CD14-positive monocyte (primary cell): ENCODE measurements at places on chromosomes 12 and 14. TPM values are rescaled to one million over a fixed set of nuclear protein-coding genes. Genes with fewer than 3 reads are reported as not detected.

DNA sequence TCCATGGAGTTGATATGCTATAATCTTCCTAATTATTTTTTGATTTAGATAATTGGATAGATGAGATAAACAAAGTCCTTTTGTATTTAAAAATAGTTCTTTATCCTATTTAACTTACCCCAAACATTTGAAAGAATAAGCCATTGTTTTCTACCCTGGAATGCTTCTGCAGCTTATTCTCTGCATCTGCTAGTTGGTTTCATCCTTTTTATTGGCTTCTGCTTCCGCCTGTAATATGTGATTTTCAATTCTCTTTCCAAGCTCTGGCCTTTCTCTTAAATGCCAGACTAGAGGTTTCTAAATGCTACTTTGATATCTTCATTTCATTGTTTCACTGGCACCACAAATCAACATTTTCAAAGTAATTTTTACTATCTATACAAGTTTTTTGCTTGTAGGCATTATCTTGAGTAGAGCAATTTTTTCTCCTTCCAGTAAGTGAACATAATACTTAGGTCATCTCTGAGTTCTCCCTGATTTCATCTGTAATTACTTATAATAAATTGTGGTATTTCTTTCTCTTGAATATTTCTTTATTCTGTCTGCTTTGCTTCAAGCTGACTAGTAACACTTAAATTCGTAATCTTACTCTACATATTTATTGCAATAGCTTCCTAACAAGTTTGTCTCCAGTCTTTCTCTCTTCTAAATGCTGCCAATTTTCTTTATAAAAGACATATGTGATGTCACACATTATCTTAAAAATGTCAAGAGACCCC, 958.4 kb downstream of the SLC6A15 start:
- H3K36me3 ChIP-seq: no peaks in the 10 kb centered on the region
- H3K4me1 ChIP-seq: no peaks in the 10 kb centered on the region
- DNase-seq: no peak
- H3K27me3 ChIP-seq: no peaks in the 10 kb centered on the region

TC2N gene
- 0.24 TPM for polyA plus RNA-seq

DNA sequence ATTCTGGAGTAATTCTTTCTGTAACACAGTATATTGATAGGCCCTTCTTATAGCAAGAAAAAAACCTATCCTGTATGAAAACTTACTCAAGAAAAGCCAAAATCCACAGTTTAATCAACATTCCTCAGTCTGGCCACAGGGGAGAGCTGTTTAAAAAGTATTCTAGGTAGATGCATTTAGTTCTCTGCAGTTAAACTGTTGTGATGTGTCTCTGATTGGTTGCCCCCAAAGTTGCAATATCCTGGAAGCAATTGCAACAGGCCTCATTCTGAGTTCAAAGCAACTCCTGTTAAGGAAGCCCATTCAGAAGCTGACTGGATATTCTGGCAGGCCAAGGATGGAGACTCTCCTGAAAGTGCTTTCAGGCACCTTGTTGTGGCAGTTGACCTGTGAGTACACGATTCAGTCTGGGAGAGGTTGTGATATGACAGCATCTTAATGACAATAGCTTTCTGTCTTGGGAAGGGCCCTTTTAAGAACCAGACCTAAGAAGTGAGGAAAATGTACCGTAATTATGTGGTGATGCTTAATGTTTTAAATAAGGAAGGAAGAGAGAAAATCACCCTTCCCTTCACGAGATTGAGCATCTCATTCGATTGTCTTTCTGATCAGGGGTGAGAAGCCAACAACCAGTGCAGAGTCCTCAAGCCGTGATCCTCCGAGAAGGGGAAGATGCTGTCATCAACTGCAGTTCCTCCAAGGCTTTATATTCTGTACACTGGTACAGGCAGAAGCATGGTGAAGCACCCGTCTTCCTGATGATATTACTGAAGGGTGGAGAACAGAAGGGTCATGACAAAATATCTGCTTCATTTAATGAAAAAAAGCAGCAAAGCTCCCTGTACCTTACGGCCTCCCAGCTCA, 420.7 kb downstream of the DAD1 start:
- no peaks in the 10 kb centered on the region for H3K27me3 ChIP-seq
- no peaks in the 10 kb centered on the region for H3K4me1 ChIP-seq
- no peak overlapping the region for H3K27ac ChIP-seq
- no peaks in the 10 kb centered on the region for H3K36me3 ChIP-seq
- no peak overlapping the region for H3K4me3 ChIP-seq

DNA sequence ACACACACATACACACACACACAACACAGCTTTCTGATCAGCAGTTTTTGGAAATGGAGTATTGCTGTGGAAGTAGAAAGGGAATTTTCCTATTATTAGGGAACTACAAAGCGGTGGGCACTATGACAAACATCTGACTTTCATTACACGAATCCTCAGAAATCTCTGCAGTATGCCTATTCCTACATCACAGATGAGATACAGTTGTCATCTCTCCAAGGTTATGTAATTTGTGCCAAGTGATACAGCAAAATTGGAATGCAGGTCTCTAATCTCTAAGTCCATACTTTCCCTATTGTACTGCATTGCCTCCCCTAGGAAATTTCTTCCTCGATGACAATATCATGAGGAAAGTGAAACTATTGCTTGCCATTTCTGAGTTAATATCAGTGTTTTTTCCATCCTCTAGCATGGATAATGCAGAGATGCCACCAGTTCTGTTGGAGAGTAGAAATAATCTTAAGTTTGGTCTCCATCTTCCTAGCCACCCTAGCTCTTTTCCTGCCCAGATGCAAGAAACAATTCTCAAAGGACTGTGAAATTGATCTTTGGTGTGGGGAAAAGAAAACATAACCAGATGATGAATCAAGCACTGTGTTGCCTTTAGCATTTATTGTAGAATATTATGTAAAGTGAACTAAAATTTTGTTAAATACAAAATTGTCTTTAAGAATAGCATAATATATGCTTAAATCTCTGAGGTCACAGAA, 94.7 kb downstream of the ERGIC2 start:
- DNase-seq: no peak
- H3K4me3 ChIP-seq: no peak overlapping the region
- no peaks in the 10 kb centered on the region for H3K27me3 ChIP-seq
- H3K36me3 ChIP-seq: no peaks in the 10 kb centered on the region
- no peaks in the 10 kb centered on the region for H3K4me1 ChIP-seq
- H3K27ac ChIP-seq: no peak overlapping the region

GRCh38 chr12:40946612-40947194, 241.4 kb upstream of the PDZRN4 start:
- no peaks in the 10 kb centered on the region for H3K36me3 ChIP-seq
- H3K27ac ChIP-seq: no peak overlapping the region
- no peaks in the 10 kb centered on the region for H3K4me1 ChIP-seq
- no peak overlapping the region for H3K4me3 ChIP-seq
- peak; percentile 4 for DNase-seq

GRCh38 chr12:88237954-88238353, 95.8 kb downstream of the TMTC3 start:
- DNase-seq: no peak
- H3K4me1 ChIP-seq: no peaks in the 10 kb centered on the region
- no peaks in the 10 kb centered on the region for H3K36me3 ChIP-seq
- no peaks in the 10 kb centered on the region for H3K27me3 ChIP-seq
- H3K4me3 ChIP-seq: no peak overlapping the region

GRCh38 chr12:124509676-124510300, 57.6 kb downstream of the NCOR2 start:
- no peak overlapping the region for H3K4me3 ChIP-seq
- peaks cover 77% of the 10 kb centered on the region for H3K4me1 ChIP-seq
- no peak for DNase-seq

GRCh38 chr12:122421821-122422729, at the start of gene CLIP1:
Gene CLIP1 (minus strand): TSS chr12:122422669. CDS start chr12:122380452, 42,217 bp downstream.
- H3K4me3 ChIP-seq: peak within 1 kb of the TSS; percentile 84
- H3K4me1 ChIP-seq: peaks cover 32% of the 10 kb centered on the region
- H3K27me3 ChIP-seq: no peaks in the 10 kb centered on the region
- DNase-seq: peak; percentile 46

DNA sequence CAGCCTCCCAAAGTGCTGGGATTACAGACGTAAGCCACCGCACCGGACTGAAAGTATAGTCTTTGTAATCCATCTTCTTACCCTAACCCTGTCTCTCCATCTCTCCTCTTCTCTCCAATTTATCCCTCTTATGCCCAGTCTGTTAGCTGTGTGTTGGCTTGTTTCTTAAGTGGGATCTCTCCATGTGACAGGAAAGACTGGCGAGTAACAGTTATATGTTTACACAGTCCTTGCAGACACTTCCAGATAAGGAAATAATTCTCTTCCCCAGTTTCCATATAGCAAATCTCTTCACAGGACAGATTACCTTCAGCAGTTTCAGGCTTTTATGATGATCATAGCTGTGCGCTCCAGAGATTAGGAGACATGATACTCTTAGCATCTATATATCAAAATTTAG, 16.0 kb upstream of the DIP2B start:
- DNase-seq: no peak
- H3K36me3 ChIP-seq: no peaks in the 10 kb centered on the region
- H3K4me3 ChIP-seq: no peak overlapping the region

DNA sequence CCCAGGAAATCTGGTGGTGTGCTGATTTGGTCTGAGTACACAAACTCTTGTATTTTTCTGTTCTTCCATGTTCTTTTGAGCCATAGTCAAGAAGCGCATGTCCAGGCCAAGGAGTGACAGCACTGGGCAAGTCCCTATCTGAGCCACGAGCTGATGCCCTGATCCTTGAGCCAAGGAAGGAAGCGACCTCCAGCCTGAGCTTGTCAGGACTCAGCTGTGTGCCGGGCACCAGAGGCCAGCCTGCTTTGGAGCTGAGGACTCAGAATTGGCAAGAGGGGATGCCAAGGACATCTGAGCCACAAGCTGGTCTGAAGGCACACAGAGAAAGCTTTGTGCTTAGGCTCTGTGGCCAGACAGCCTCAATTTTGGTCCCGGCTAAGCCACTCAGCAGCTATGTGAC, 52.6 kb downstream of the GALNT16 start:
- no peaks in the 10 kb centered on the region for H3K36me3 ChIP-seq
- peaks cover 2% of the 10 kb centered on the region for H3K27me3 ChIP-seq
- no peak overlapping the region for H3K4me3 ChIP-seq
- H3K27ac ChIP-seq: no peak overlapping the region
- no peak for DNase-seq
- peaks cover 17% of the 10 kb centered on the region for H3K4me1 ChIP-seq

GRCh38 chr14:85296456-85297210, 233.3 kb upstream of the FLRT2 start:
- no peaks in the 10 kb centered on the region for H3K36me3 ChIP-seq
- peak overlapping the region; percentile 65 for H3K27ac ChIP-seq
- DNase-seq: peak; percentile 22
- no peaks in the 10 kb centered on the region for H3K27me3 ChIP-seq
- no peak overlapping the region for H3K4me3 ChIP-seq

RAD9B gene
- 1.3 TPM for polyA plus RNA-seq

DNA sequence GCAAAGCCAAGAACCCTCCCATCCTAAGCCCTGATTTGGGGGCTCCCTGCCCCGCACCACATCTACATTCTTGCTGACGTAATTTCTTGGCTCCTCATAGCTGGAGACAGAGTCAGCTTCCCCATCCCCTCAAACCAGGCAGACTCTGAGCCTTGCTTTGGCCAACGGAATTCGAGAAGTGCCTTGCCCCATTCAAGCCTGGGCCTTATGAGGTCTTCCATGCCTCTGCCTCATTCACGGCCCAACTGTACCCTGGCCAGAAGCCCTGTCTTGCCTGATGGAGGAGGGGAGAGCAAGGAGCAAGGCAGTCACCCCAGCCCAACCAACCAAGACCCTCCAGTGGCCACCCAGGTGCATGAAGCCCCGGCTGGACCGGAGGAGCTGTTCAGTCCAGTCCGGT, 164.1 kb downstream of the PIWIL1 start:
- H3K4me3 ChIP-seq: no peak overlapping the region
- no peak overlapping the region for H3K27ac ChIP-seq
- H3K36me3 ChIP-seq: no peaks in the 10 kb centered on the region
- DNase-seq: no peak
- H3K4me1 ChIP-seq: no peaks in the 10 kb centered on the region
- H3K27me3 ChIP-seq: no peaks in the 10 kb centered on the region

TSPAN8 gene
- not detected for polyA plus RNA-seq

- no peak for DNase-seq
- peak overlapping the region; percentile 61 for H3K27ac ChIP-seq
- H3K4me3 ChIP-seq: peak overlapping the region; percentile 20
- no peaks in the 10 kb centered on the region for H3K27me3 ChIP-seq
These were observed 5.8 kb upstream of the BIN2 start for GRCh38 chr12:51329742-51330141.

DNA sequence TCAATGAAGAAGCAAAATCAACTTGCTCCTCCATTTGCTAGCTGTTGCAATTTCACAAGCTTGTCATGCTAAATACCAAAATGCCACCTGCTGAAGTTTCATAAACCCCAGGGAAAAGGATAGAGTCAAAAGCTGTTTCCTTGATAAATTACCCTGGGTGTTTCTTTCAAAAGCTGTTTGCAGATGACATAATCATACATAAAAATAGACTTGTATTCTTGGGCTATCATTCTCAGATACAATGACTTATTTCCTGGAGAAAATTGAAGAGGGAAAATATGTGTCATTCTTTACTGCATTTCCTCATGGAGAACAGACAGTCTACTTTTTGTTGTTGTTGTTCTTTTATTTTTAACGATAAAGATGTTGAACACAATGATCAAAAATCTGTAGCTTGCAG, 119.2 kb downstream of the GALC start:
- no peak overlapping the region for H3K4me3 ChIP-seq
- no peak overlapping the region for H3K27ac ChIP-seq
- no peak for DNase-seq
- H3K27me3 ChIP-seq: no peaks in the 10 kb centered on the region
- H3K36me3 ChIP-seq: no peaks in the 10 kb centered on the region

PAX9 gene
- polyA plus RNA-seq: not detected

DNA sequence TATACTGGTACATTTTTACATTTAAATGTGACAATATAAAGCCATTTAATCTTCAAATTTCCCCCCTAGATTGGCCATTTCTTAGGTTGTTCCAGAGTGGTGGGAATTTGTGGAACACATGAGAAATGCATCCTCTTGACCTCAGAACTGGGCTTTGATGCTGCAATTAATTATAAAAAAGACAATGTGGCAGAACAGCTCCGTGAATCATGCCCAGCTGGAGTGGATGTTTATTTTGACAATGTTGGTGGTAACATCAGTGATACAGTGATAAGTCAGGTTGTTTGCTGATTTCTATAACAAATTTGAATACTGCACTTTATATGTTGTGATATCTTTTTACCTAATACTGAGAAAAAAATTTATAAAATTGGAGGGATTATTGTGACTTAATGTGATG, 7.6 kb upstream of the ZNF410 start:
- no peaks in the 10 kb centered on the region for H3K36me3 ChIP-seq
- H3K27me3 ChIP-seq: no peaks in the 10 kb centered on the region
- no peak overlapping the region for H3K27ac ChIP-seq
- H3K4me1 ChIP-seq: no peaks in the 10 kb centered on the region
